Thoracic aorta (tissue), 2 donors: ENCODE measurements at places on chromosomes 11 and 22.

GRCh38 chr11:490930-491260 is 16.1 kb downstream of the RNH1 start:
- DNase-seq, result no peak

DNA sequence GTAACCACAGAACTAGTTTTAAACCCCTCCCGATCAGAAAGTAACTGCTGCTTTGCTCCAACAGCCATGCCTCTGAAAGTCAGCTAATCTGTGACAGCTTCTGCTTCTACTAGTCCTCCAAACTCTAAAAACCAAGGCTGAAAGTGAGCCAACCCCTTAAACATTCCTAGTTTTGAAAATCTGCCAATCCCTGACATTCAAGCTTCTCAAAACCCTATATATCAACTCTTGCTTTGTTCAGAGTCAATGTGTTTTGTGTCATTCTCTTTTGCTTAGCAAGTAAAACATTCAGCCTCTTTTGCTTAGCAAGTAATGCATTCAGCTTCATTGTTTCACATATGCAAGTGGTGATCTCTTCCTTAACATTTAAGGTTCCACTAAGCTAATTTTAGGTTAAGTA is 56.9 kb downstream of the ATG16L2 start:
- DNase-seq, result no peak

DNA sequence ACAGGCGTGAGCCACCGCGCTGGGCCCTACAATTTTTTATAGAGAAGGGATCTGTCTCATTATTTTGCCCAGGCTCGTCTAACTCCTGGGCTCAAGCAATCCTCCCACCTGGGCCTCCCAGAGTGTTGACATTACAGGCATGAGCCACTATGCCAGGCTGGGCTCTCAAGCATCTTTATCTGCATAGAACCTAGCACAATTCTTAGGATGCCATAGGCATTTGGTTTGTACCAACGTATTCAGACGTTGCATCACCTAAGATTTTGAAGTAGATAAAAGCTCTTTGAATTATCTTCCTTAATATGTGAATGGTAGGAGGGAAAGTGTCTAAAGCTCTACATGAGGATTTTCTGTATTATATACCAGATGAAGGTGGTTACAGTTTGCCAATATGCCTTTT is 30.5 kb downstream of the RTN3 start:
- DNase-seq, result no peak

DNA sequence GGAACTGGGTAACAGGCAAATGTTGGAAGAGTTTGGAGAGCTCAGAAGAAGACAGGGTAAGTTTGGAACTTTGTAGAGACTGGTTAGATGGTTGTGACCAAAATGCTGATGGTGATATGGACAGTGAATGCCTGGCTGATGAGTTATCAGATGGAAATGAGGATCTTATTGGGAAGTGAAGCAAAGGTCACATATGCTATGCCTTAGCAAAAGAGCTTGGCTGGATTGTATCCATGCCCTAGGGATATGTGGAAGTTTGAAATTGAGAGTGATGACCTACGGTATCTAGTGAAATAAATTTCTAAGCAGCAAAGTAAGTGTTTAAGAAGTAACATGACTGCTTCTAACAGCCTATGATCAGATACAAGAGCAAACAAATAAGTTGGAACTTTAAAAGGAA is 17.8 kb downstream of the BBOX1 start:
- DNase-seq, result no peak

DNA sequence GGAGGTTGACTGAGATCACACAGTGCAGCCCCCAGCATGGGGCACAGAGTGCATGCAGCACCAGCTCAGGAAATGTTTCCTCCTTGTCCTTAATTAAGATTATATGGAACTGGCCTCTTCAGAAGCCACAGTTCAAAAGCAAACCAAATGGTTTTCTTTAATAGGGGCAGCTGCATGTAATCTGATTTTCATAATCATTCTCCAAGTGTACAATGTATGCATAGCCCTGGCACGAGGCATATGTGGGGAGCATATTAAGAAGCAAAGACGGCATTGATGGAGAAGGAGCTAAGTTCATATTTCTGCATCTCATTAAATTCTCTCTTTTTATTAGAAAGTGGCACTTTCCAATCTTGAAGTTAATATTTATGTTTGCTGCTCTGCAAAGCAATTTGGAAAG is 9.9 kb upstream of the PARVB start:
- no peak for DNase-seq

- DNase-seq, result no peak
Observed at GRCh38 chr22:17804331-17805080, 30.2 kb upstream of the BID start.

DNA sequence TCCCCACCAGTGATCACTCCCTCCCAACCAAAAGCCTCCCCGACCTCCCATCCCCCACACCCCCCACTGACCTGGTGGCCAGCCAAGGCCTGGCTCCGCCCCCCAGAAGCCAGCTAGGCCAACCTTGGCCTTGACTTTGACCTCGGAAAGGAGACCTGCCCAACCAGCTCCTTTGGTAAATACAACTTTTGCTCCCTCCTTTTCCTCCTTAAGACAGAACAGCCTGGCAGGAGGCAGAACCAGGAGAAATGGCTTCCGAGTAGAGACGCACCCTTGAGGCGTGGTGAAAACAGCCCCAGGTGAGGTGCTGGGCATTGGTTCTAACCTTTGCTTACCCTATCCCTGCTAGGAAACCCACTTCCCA is 27.0 kb downstream of the PLEKHA7 start:
- DNase-seq, result no peak

- DNase-seq, result no peak
Observed at GRCh38 chr11:16012125-16012751, 344.1 kb downstream of the SOX6 start.

DNA sequence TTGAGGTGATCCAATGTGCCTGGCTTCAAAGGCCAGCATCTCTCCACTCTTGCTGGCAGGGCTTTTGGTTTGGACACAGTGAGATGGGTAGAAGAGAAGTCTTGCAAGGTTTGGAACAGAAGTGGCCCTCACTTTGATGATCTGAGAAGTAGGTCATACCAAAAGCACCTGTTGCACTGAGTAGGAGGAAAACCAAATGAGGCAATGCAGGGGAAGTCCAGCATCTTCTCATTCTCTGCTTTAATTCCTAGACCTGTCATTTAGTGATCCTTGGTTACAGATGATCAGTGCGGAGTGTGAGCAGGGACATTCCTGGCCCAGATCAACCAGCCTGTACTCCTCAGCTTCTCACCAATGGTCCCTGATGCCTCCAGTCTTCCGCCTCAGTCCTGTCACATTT is 990.5 kb downstream of the OPCML start:
- no peak for DNase-seq

DNA sequence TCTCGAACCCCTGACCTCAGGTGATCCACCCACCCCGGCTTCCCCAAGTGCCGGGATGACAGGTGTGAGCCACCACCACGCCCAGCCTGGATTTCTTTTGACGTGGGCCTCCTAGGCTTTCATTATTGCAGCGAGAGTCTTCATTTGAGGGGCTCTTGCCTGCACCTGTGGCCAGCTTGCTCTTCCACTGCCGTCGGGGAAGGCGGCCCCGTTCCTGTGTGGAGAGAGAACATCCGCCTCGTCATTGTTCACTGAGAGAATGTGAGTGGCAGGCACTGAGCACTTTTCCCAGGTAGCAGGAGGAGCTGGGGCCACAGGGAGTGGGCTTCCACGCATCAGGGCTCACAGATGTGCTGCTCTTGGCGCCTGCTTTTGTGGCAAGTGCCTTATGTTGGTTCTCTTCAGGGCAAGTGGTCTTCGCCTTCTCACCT is 365.0 kb downstream of the TBC1D22A start:
- no peak for DNase-seq

DNA sequence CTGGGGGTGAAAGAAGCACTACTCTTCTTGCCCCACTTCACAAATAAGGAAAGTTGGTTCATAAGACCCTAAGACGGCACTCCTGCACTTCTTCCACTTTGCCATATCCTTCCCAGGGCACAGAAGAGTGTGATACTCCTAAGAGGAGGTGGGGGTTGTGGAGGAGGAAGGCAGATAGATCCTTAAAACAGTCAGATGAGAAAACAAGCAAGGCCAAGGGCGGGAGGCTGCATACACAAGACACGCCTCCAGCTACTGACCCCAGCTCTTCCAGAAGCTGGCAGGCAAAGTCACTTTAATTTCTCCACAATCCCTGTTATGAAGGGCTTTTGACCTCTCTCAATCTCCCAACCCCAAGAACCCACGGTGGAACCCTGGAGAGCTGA is 1.6 kb upstream of the CHRM4 start:
- DNase-seq, result no peak

DNA sequence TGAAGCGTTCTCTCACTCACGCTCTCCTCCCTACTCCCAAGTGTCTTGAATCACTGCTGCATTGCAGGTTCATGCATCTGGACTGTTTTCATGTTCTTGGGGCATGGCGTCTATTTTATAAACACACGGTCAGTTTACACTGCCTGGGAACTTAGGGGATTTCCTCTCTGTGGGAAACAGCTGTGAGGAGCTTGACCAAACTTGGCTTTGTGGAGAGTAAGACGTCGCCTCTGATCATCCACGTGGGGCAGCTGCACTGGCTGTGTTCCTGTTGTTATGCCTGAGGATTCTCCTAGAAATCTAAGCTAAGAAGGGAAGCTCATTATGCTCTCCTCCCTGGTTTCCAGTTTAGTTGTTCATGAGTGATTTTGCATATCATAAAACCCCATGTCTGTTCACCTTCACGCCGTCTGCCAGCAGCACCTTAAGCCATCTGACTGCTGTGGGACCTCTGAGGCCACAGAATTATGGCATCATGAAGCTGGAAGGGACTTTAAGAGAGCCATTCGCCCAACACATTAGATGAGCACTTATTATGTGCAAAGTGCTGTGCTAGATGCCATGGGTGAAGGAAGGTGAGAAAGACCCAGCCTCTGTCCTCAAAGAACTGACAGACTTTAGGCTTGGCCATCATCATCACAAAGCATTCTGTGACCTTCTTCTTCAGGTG is 38.8 kb upstream of the POU2AF1 start:
- DNase-seq, result no peak

DNA sequence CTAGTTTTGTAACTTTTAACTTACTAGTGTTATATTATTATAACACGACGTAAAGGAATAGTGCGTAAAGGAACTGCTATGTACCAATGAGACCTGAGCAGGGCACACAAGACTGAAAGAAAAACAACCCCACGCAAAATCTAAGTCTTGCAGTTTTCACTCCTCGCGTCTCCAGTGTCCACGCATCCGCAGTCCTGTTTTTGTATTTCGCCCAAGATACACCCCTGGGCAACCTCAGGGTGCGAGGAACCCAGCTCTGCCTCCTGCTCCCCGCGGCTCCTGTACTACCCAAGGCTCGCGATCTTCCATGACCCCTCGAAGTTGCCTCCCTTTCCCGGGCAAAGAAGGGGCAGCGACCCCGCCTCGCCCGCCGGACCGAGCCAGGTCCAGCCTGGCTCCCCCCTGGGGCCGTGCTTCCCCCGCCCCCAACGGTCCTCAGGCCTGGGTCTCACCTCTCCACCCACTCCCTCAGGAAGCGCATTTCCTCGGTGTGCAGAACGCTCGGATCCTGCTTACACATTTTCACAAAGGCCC is 393 bp downstream of the ST13 start:
- DNase-seq, result no peak

GRCh38 chr11:34624069-34624468 is 3.2 kb downstream of the EHF start:
- no peak for DNase-seq

DNA sequence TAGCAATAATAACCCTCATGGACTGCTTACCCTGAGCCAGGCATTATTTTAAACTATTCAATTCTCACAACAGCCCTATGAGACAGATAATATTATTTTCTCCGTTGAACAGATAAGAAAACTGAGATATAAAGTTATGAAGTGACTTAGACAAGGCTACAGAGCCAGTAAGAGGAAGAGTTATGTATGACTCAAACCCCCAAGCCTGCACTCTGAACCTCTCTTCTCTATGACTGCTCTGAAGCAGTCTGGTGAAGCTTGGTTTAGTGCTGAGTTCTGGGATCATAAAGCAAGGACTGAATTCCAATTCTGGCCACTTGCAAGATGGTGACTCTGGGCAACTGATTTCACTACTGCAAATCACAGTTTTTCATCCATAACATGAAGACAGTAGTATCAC is 34.5 kb downstream of the TNKS1BP1 start:
- DNase-seq, result no peak

- no peak for DNase-seq
Observed at GRCh38 chr22:43180670-43181069, 6.3 kb downstream of the TTLL12 start.

- no peak for DNase-seq
Observed at GRCh38 chr11:120898568-120898967, 125.3 kb upstream of the TBCEL start.

DNA sequence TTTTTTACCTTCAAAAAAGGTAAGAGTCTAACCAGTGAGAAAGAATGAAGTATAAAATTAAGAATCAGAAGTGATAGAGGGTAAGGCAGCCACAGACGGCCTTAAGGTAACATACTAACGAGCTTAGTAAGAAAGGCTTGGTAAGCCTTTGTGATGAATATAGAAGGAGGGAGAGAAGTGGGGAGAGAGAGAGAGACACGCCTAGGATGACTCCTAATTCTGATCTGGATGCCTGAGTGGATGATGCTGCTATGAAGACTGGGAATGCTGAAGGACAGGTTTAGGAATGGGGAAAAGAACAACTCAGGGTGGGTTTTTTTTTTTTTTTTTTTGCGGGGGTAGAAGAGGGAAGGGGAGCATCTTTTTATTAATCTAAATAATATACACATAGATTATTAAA is 4.8 kb downstream of the FBXO3 start:
- no peak for DNase-seq

DNA sequence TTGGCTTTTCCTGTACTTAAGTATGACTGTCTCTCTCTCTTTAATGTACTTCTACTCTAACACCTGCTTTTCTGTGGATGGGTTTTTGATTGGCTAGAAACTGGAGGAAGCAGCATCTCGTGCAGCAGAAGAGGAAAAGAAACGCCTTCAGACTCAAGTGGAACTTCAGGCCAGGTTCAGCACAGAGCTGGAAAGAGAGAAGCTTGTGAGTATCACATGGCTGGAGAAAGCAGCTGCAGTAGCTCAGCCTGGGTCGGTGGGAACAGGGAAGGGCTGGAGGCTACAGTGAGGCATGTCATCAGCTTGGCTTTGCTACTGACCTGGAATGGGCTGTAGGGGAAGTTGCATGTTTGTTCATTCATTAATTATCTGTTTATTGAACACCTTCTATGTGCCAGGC is 74.2 kb downstream of the SWAP70 start:
- DNase-seq, result no peak

- no peak for DNase-seq
Observed at GRCh38 chr11:88827018-88827676, 238.6 kb downstream of the GRM5 start.

DNA sequence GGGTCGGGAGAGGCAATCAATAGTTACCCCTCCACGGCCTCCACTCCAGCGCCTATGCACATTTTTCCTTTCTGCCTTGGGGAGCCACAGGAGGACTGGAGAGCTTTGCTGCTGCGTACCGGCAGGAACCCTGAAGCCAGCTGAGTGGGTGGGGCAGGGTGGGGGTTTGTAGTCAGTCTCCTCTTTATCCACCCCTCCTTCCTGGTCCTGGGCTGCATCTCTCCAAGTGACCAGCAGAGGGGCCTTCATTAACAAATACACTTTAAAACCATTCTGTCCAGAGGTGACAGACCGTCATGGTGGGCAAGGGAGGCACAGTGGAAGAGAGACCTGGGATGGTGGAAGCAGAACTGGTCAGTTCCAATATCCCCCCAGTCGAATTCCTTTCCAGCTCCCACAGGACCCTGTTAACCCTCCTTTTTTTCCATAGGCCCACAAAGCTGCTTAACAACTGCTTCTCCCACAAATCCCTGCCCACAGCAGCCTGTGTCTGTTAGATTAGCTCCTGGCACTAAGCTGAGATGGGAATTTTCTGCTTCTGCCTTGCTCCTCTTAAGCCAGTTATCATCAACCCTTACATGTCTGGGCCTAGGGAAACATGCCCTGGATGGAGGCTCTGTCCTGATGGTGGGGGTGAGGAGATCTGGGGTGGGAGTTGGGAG is 3.9 kb upstream of the ABCG4 start:
- no peak for DNase-seq

- no peak for DNase-seq
Observed at GRCh38 chr22:24697621-24698082, 76.9 kb downstream of the PIWIL3 start.
